ENCODE measurements at places on chromosomes 4 and X.

DNA sequence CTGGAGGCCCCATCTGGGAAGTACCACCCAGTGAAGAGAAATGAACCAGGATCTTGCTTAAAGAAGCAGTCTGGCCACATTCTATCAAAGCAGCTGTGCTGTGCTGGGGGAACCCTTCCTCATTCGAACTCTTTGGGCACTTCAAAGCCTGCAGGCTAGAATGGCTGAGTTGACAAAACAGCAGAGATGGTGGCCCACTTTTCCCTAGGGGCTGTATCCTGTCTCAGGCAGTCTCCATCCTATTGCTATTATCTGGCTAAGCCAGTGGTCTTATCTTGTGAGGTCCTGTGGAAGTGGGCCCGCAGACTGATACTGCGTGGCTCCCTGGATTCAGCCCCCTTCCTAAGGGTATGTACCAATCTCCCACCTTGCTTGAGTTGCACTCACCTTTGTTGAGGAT lies 114.3 kb downstream of the VSIG4 start:
- no peak for DNase-seq

DNA sequence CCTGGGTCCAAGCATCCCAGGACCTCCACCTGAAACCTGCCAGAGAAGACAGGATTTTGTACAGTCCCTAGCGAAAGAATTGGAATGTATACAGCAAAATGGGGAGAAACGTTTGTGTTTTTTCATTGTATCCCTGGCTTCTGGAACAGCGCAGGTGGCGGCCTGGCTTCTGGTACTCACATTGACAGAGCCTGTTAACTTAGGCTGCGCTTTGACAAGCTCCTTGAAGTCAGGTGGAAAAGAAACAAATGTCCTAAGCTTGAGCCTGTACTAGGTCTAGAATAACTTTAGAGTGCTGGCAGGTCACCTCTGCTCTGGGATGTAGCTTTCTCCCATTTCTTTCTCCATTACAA lies 343.7 kb upstream of the KLF3 start:
- no peak for DNase-seq

GRCh38 chr4:22487328-22487727 lies 28.5 kb downstream of the ADGRA3 start:
- no peak for DNase-seq

DNA sequence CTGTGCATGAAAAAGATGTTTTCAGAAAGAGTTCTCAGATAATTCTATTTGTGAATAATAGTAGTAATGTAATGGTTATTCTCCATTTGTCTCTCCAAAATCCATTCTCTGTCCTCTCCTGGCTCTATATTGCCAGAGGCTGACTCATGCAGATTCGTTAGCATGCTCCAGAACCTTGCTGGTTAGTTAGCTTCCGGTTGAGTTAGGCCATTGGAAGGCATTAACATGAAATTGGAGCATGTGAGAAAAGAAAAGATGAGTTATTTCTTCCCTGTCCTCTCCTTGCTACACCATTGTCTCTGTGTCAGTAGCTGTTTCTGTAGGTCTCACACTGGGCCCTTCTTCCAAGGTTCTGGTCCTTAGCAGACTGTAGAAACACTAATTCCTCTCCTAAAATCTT lies 23.5 kb upstream of the PRDM8 start:
- no peak for DNase-seq

Data from stimulated activated CD8-positive, alpha-beta memory T cell treated with anti-CD3 and anti-CD28 coated beads, Interleukin-4, amount 100 ng/mL, for 4 hours (primary cell).